ENCODE measurements at places on chromosomes 2 and 18. TPM values are rescaled to one million over a fixed set of nuclear protein-coding genes. Genes with fewer than 3 reads are reported as not detected.

The TSHZ1 gene
- total RNA-seq, result 16.9 TPM

DNA sequence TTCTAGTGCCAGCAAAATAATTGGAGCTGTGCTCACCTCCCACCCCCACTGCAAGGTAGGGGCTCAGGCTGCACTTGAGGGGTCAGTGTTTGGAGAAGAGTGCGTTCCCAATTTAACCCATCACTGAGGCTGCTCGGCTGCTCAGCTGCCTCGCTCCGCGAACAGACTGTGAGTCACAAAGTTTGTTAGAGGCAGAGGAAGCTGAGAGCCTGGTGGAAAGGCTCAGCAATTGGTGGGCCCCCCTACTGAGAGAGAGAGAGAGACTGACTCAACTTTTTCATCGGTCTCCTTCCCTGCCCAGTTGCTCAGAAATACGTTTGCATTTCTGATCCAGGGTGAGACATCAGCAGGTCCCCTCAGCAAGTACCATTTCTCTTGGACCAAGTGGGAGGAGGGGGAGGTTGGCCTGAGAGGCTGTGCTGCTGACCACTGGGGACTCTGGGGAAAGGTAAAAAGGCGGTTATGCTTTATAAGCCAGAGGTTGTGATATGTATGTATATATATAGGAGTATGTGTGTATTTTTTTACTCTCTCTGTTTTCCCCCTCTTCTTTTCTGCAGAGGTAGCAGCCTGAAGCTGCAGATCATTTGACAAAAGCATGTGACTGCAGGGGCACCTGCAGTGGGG, 1.5 kb downstream of the EFR3B start:
- no peak for DNase-seq

- no peak for DNase-seq
Measured at GRCh38 chr2:207936380-207936779, 88.9 kb downstream of the PLEKHM3 start.

DNA sequence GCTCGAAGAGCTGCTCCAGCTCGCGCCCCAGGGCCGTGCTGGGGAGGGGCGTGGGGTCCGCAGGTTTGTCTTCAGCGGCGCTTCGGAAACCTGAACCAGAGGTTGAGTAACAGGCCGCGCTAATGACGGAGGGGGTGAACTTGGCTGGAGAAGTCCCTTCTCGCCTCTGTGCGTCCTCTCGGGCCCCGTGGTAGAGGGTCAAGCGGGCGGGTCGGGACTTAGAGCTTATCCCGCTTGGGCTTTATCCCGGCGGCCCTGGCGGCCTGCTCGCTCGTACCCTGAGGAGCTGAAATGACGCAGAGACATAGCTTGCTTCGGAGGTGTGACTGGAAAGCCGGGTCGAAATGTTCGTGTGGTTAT, 479 bp downstream of the RNMT start:
- peak; percentile 43 for DNase-seq

- peak; percentile 6 for DNase-seq
Measured at GRCh38 chr2:240956171-240956934, 42.1 kb upstream of the SNED1 start.

DNA sequence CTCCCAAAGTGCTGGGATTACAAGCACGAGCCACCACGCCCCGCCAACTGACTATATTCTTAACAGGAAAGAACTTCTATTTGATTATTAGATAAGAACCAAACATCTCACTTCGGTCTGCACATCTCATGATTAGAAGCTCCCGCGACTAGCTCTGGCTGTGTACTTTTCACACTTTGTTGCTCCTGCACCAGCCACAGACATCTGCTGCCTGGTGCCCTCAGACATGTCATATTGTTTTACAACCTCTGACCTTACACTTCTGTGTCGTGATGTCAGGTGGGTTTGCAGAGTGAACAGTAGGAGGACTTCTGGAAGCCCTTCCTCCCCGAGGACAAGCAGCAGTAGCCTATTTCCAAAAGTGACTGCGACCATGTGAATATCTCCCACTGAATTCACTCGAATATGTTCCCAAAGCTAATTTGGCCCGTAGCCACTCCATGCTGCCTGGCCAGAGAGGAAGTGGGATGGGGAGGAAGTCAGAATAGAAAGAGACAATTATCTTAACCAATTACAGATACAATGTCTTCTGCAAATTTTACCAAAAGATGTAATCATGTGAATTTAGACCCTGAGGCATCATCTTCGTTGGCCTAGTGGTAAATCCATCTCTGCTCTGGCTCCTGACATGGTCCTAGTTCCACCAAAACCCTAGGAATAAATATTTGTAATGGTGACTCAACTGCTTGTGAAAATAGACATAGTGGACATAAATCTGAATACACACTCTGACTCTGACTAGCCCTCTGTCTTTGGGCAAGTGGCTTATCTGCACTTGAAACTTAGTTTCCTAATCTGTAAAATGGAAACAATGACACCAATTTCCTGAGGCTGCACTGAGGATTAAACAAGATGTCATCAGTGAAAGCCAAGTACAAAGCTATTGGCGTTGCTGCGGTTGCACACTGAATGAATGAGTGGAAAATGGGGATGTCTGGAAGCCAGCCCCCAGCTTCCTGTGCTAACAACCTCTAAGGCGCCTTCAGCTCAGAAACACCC, 406.1 kb downstream of the LRATD1 start:
- DNase-seq, result no peak

Measured in progenitor cell of endocrine pancreas (in vitro differentiated cells).